Left cardiac atrium (tissue), 4 donors: ENCODE measurements at places on chromosomes 1 and 21. TPM values are rescaled to one million over a fixed set of nuclear protein-coding genes. Genes with fewer than 3 reads are reported as not detected.

Gene GBP4
- total RNA-seq: 6.2 TPM

Gene PCP4
- 6.8 TPM for total RNA-seq

Gene PLXNA2
- total RNA-seq: 13.3 TPM

Gene MCOLN3
- 7.6 TPM for total RNA-seq

Gene ERG
- 27.2 TPM for total RNA-seq

Gene ACTA1
- total RNA-seq: 508 TPM

Gene SPRR2B
- total RNA-seq: not detected

Gene EEIG2
- 9.9 TPM for total RNA-seq
